Stimulated activated CD4-positive, alpha-beta T cell treated with anti-CD3 and anti-CD28 coated beads, TNF-alpha, amount 100 ng/mL, for 24 hours (primary cell): ENCODE measurements at places on chromosomes 11 and 22.

GRCh38 chr22:46122980-46123693 is 27.2 kb upstream of the PPARA start:
- DNase-seq: no peak

DNA sequence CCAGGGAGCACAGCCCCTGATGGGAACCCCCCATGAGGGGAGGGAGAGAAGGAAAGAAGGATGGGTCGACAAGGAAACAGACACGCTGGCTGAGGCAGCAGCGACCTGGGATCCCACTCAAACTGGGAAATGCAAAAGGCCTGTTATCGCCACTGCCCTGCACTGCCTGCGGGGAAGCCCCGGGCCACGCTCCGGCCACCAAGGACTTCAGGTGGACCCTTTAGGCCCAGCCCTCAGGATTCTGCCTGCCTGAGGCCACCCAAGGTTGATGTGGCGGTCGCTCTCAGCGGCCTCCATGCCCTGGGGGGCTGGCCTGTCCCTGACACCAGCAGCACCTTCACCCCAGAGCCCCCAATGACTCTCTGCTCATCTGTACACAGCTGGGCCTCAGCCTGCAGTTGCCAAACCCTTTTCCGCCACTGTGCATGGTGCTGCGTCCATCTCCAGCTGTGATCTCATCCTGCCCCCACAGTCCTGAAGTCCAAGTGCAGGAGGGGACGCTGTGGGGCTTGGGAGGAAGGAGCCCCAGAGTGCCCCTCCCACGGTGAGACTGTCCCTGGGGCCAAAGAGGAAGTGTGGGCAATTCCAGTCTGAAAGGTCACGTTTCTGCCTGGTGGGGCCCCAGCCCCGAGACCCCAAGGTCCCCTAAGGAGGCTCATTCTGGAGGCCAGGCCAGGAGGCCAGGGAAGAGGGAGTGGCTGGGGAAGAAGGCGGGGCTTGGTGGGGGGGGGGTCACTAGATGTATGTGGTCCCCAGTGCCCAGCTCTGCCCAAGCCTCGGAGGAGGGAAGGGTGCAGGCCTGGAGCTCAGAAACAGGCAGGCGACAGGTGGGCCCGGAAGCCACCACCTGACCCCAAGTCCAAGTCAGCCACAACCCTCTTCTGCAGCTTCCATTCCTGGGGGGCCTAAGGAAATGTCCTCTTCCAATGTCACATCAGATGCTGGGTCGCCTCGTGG is 31.6 kb downstream of the OSBPL5 start:
- no peak for DNase-seq

DNA sequence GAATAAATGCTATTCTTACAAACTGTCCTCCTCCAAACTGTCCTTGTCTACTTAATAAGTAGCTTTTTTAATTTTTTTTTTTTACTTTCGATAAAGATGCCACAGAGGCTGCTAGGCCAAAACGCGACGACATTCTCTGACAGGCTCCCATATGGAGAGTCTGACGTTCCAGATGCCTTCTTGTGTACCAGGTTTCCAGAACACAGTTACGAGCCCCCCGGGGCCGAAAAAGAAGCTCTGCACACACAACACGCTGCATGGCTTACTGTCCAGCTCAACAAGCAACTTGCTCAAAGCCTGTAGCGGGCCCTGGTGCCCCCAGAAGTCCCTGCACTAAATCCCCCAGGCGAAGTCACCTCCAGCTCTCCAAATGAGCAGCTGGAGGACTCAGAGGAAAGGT is 39.3 kb downstream of the LARGE1 start:
- DNase-seq: no peak

GRCh38 chr11:45232341-45233080 is 53.6 kb downstream of the SYT13 start:
- no peak for DNase-seq

DNA sequence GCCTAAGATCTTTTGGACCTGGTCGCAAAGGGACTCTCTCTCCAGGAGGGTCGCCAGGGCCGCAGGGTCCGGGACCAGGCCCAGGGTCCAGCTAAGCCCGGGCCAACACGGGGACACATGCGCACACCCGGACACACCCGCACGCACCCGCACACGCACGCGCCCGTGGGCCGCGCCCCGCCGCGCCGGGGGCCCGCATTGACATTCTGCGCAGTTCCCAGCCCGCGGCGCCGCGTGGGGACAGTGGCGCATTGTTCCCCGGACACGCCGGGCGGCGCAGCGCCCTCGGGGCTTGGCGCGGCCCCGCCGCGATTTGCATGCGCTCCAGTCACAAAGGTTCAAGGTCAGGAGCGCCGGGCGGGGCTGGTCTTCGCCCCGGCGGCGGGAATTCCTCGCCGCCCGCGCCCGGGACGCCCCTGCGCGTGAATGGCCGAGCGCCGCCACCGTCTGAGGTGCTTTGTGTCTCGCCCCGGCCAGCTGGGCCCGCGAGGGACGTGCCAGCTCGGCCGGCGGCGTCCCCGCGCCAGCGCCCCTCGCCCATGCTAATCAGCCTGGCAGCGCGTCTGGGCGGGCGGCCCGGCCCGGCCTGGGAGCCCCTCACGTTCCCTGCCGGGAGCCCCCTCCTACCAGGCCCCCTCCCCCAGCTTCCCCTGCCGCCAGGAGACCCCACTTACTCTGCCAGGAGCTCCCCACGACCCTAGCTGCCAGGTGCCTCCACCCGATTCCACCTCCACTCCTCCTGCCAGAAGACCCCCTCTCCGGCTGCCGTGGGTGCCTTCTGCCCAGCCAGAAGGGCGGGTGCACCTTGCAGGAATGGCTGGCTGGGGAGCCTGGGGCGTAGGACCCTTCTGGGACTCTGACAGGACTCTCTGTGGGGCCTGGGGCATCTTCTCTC is 50.5 kb upstream of the WNT7B start:
- no peak for DNase-seq

GRCh38 chr11:47466701-47467250 is 17.8 kb upstream of the RAPSN start:
- DNase-seq: no peak

DNA sequence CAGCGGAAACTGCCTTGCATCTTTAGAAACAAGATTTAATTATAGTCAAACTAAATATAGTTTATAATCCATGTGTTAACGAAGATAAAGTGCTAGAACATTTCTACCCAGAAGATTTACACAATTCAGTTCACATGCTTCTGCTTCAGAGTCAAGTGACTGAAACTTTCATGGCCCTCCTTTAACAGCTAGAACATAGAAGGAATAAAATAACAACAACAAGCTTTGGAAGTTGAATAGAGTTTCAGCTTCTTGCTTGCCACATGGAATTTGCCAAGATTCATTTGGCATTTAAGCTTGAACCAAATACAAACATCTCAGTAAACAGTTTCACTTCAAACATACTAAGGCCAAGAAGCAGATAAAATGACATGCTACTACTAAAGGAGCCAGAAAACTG is 676.3 kb upstream of the ANO3 start:
- no peak for DNase-seq

DNA sequence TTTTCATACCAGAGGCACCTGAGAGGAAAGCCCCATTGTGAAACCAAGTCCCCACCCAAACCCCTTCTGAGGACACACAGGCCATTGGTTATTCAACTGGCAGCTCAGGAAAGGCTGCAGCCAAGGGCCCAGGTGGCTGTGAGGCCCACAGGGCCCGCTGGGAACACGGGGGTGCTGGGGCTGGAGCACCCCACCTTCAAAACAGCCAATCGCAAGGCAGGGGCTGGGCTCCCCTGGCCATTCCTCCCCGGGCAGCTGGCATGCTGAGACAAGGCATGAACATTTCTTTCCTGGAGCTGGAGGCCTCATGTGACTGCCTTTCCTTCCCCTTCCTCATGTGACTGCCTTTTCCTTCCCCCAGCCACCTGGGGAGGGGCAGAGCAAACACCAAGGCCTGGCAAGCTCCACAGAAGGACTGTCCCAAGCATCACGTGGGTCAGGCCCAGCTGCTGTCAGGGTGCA is 76.9 kb downstream of the PIWIL3 start:
- no peak for DNase-seq

DNA sequence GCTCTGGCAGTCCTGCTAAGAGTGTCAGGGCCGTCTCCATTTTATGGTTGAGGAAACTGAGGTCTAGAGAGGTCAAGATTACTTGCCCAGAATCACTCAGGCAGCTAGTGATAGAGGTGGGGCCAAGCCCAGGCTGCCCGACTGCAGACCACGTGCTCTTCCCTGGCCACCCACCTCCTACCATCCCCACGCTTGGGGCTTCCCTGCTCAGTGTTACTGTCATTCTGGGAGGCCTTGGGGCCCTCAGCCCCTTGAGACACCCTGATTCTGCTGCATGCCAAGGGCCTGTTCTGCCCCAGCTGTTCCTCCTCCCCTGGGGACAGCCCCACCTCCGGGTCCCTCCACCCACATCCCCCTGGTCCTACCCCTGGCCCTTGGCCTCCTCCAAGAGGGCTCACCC is 17.2 kb upstream of the TAB1 start:
- DNase-seq: no peak

DNA sequence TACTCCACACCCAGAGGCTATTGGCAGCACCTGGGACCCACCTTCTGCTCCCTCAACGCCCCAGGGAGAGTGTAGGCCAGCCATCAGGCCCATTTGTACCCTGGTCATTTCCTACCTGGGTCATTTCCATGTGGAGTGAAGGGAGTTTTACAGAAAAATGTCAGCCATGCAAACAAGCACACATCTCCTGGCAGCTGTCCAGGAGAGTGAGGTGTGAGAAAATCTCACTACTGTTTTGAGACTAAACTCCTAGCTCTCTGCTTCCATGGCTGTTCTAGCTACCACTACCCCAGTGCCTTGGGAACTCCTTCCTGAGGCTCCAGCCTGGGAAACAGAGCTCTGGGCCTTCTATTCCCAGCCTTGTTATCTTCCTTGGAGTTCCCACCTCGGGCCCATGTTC is 2.8 kb upstream of the TMPRSS13 start:
- no peak for DNase-seq

DNA sequence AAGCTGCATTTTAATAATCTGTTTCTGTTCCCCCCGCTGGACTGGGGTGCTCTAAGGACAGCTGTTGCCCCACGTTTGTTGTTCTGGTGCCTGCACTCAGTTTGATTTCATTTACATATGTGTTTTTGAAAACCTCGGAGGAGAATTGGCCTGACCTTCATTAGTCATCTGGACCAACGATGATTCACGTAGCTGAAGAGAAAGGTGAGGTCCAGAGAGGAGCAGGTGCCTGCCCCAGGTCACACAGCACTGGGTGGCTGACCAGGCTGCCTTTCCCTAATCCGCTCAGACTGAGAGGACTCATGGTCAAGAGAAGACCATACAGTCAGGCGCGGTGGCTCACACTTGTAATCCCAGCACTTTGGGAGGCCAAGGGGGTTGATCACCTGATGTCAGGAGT is 3.8 kb downstream of the CSDC2 start:
- DNase-seq: no peak

- no peak for DNase-seq
Measured at GRCh38 chr11:126585774-126586491, 230.4 kb downstream of the ST3GAL4 start.

- peak; percentile 47 for DNase-seq
Measured at GRCh38 chr22:24503137-24503842, 8.2 kb downstream of the UPB1 start.

- DNase-seq: no peak
Measured at GRCh38 chr11:70654016-70654415, 255.7 kb downstream of the CTTN start.

GRCh38 chr11:104898685-104899013 is 389 bp upstream of the CASP12 start:
- DNase-seq: no peak

GRCh38 chr22:47698906-47699305 is 936.5 kb downstream of the TBC1D22A start:
- DNase-seq: no peak

- DNase-seq: no peak
Measured at GRCh38 chr22:46890819-46891218, 128.4 kb downstream of the TBC1D22A start.

DNA sequence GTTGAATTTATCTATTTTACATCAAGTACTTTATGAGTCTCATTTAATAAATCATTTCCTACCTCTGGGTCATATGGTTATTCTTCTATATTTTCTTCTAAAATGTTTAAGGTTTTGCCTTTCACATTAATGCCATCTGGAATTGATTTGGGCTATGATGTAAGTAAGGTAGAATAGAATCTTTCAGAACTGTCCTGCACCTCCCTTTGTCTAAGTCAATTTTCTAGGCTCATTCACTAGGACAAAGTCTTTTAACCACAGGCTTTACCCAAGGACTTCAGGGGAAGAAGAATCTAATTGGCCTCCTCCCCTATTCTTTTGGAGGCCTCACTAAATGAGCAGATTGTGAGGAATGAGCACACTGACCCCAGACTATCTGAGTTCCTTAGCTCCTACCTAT is 146.0 kb downstream of the BBOX1 start:
- DNase-seq: no peak

- DNase-seq: no peak
Measured at GRCh38 chr11:92954003-92954402, 15.4 kb upstream of the MTNR1B start.

DNA sequence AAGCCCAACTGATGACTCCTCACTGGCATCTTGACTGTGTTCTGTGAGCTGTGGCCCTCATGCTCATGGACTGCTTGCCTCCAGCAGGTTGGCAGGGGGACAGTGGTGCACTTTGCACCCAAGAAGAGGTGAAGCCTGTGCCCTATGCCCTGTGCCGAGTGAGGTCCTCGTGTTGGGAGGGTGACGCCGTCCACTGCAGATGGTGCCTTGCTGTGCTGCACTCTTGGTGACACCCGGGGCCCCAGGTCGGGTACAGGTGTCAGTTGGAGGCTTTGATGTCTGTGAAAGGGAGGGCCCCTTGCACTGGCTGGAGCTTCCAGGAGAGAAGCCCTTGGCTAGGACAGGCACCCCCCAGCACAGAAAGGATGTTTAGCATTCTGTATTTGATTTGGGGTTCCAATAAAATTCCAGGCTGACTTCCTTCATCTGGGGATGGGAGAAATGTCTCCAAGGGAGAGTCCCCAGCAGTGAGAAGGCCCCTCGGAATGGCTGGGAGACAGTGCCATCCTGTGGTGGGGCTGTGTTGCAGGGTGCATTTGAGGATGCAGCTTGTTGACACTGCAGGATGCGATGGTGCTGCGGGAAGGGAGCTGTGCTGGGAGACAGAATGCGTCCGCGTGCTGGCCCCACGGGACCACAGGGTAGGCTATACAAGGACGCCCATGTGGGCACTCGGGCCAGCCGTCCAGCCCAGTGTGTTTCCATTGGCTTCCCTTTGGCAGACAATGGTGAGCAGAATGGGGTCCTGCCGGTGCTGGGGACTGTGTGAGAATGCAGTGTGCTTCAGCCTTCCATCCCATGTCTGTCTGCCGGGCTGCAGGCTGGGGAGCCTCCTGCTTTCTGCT is 2.5 kb upstream of the ZDHHC8 start:
- peak; percentile 52 for DNase-seq

GRCh38 chr22:47547239-47547661 is 784.8 kb downstream of the TBC1D22A start:
- DNase-seq: no peak
